ENCODE measurements at places on chromosomes 13 and 19.

DNA sequence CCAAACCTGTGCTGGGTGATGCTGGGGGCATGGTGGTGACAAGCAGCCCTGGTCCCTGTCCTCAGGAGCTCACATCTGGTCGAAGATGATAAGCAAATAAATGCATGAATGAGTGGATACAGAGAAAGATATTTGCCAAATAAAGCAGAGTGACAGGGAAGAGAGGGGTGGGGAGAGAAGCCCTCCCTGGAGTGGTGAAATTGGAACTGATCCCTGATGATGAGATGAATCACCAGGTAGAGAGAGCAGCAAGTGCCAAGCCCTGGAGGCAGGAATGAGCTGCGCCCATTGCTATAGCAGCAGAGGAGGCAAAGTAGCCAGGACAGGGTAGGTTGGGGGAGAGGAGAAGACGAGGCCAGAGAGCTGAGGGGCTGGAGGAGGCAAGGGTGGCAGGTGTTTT lies 13.7 kb downstream of the FXYD5 start:
- DNase-seq = no peak

GRCh38 chr13:42398533-42398932 lies 126.6 kb downstream of the AKAP11 start:
- no peak for DNase-seq

- no peak for DNase-seq
Observed at GRCh38 chr19:33389421-33390100, 16.1 kb downstream of the CEBPG start.

- no peak for DNase-seq
Observed at GRCh38 chr19:15935167-15935702, 906 bp upstream of the CYP4F11 start.

GRCh38 chr19:55096061-55096701 lies 20.5 kb downstream of the EPS8L1 start:
- no peak for DNase-seq

DNA sequence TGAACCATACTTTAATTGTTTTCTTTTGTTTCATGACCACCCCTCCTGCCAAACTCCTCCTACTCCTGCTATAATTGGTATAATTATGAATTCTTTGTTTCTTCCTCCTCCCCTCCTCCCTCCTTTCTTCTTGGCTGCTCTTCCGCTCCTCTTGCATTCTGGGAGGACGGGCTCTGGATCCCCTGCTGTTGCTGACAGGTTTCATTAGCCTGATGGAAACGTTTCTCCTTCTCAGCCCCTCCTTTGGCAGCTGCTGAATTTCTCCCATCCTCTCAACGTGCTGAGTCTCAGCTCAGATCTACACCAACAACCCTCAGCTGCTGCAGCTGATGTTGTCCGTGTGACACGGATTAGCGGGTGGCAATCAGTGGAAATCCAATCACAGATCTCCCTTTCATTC lies 97.1 kb upstream of the UBAC2 start:
- no peak for DNase-seq

DNA sequence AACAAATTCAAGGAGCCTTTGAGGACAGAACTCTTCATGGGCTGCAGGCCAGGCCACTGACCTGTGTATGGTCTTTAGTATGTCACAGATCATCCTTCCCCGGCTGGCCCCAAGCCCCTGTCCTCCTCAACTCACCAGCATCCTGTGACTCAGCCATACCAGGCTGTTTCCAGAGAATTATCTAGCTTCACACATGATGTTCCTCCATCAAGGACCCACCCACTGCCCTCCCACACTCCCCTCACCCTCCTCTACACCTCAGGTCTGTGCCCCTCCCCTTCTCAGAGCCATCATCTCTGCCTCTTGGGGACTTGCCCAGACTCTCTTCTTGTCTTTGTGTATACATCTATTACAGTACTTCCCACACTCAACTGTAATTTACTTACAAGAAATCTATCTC lies 14.7 kb downstream of the DCT start:
- peak; percentile 23 for DNase-seq

GRCh38 chr19:7643031-7643415 lies 6.1 kb downstream of the STXBP2 start:
- DNase-seq = no peak

DNA sequence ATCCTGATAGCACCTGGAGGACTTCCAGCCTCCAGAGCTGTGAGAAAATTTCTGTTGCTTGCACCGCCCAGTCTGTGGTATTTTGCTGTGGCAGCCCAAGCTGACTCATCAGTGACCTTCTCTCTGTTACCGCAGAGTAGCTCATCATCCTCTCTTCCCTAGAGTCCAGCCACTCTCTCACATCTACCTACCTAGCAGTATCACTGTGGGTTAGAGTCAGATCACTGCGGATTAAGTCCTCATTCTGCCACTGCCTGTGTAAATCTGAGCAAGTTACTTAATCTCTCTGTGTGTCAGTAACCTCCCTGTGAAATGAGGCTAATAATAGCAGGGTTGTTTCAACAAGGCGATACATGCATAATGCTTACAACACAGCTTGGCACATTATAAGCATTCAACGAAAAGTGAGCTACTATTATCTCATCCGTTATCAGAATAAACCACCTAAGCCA lies 40.3 kb upstream of the USPL1 start:
- DNase-seq = peak; percentile 29

- DNase-seq = peak; percentile 17
Observed at GRCh38 chr13:45473627-45474026, 8.9 kb downstream of the COG3 start.

DNA sequence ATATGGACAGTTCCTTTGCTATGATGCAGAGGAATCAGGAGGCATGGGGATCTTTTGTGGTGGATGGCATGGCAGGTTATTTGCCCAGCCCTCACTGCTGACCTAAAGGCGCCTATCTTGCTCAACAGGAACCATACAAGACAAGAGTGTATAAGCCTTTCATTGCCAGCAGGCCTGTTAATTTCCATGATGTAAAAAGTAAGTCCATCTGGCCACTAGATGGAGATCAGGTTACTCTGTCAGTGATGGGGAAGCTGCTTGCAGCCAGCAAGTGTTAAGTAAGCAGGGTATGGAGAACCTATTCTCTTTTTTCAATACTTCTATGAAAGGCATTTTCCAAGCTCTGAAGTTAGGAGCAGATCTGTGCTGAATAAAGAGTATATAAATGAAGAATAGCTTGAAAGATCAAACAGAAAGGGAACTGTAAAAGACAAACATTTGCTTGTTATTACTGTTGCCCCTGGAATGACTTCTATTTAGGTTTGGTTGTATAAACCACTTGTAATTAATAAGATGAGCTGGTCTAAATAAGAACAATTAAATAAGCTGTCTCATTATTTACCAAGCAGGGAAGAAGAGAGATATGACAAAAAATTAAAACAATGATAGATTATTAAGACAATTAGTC lies 210.9 kb downstream of the RGCC start:
- DNase-seq = peak; percentile 7

- no peak for DNase-seq
Observed at GRCh38 chr13:72295153-72295552, 428.1 kb upstream of the DACH1 start.

DNA sequence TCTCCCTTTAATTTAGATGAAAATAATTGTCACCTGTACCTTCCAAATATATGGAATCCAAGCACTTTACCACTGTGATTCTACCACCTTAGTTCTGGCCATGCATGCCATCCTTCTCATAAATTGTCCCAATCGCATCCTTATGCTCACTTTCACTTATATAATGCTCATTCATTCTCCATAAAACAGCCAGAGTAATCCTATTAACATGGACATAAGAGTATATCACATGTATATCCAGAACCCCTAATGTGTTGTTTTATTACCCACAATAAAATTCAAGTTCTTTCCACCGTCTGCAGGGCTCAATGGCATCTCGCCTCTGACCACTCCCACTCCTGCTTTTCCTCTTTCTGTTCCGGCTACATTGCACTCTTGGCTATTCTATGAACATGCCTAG lies 597.5 kb upstream of the MIR17HG start:
- DNase-seq = no peak

GRCh38 chr13:66577358-66577757 lies 652.8 kb downstream of the PCDH9 start:
- no peak for DNase-seq

DNA sequence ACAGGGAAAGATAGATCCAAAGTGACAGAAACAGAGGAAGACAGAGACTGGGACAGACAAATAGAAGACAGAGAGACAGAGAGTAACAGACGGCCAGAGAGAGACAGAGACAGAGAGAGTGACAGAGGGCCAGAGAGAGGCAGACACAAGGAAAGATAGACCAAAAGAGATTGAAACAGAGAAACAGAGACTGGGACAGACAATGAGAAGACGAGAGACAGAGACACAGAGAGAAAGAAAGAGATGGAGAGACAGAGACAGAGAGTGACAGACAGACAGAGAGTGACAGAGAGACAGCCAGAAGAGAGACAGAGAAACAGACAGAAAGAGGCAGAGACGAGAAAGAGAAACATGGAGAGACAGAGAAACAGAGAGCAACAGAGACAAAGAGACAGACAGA lies 127.3 kb downstream of the UQCRFS1 start:
- no peak for DNase-seq

- DNase-seq = no peak
Observed at GRCh38 chr13:26495750-26496149, 61.7 kb upstream of the WASF3 start.

GRCh38 chr13:75660694-75661093 lies 24.6 kb downstream of the LMO7 start:
- no peak for DNase-seq

DNA sequence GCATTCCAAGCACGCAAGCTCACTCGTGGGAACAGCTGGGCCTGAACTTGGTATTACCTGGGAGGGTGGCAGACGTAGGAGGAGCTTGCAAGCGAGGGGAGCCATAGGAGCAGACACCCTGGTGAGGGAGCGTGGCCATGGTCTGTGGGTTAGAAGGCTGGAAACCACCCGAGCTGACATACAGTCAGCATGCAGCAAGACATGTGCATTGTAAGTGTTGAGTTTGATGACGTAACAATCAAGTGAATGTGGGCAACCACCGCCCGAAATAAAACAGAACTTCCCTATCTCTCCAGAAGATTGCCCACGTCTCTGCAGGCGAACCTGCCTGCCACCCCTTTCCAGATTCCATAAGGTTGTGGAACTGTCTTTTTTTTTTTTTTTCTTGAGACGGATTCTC lies 26.8 kb downstream of the UBXN6 start:
- no peak for DNase-seq

DNA sequence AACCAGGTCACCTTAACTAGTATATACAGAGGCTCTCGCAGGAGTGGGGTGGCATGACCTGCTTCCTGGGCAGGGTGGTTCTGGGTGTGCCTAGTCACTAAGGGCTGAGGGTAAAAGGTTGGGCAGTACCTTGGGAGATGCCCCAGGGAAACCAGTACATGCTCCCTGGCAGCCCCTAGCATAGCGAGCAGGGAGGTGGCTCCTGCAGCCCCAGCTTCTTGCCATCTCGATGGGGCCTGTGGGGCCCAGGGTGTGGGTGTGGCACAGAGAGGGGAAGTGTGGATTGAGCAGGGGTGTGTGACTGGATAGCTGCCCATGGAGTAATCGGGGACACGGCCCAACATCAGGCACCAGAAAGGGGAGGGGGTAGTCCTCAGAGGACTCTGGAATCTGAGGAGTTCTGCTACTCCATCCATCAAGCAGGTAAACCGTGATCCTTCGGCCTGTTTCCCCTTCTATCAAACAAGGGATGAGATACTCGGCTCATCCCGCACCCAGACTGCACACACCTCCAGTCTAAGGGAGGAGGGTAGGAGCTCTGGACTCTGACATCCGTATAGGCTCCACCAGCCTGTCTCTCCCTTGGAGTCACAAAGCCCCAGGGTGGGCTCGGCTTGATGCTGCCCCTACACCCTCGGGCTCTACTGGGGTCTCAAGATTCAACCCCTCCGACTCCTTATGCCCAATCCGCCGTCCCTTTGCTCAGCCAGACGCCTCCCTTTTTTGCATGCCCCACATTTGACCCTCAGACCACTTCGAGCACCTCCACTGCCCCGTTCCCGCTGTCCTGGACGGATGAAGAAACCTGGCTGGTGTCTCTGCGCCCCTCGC lies 1.1 kb downstream of the ZBTB45 start:
- no peak for DNase-seq

DNA sequence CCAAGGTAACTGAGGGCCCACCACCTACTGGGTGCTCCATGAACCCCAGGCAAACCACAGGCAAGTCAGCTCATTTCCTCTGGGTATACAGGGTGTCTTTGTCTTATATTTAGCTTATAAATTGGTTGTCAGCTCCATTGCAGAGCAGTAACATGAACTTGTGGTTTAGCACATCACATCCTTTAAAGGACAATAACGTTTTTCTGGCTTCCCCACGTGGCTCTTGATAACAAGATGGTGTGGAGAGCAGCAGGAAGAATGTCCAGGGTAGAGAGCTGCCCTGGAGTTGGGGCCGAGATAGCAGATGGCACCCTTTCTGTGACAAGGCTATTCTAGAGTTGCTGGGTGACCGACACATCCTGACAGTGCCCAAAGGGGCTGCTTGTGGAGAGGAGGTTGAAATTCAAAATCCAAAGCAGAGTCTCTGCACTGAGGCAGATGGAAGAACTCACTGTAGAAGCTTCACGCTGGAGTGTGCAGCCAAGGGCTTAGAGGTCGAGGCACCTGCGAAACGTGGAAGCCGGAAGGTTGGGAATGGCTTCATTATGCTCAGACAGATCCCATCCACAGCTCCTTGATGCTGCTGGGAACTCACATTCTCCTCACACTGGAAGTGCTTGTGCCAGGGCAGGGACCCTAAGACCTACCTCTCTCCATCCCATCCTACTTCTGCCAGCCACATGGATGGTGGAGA lies 133.0 kb upstream of the FRY start:
- DNase-seq = no peak

- no peak for DNase-seq
Observed at GRCh38 chr13:74201530-74201929, 67.3 kb upstream of the KLF12 start.

DNA sequence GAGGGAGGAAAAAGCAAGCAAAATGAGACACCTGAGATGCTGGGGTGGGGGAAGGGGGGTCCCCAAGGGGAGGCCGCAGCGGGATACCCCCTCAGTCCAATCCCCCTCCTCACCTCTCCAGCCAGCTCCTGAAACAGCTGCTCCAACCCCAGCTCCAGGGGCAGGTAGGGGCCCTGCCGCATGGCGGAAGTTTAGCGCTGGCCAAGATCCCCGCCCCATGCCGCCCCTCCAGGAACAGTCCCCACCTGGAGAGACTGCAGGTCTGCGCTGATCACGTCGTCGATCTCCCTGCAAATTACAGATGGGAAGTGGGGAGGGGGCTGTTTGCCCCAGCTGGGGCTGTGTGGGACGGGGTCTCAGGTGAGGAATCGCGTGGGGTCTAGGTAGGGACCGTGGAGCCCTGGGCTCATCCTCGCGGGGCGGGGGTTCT lies 9.0 kb downstream of the CAPN12 start:
- peak; percentile 27 for DNase-seq

- DNase-seq = no peak
Observed at GRCh38 chr19:40220674-40221073, 2.5 kb upstream of the TTC9B start.
